Midbrain (tissue), 1 donor: ENCODE measurements at places on chromosomes 4 and X.

- no peak for DNase-seq
These were observed 5.4 kb upstream of the USP46 start for GRCh38 chr4:52664479-52664878.

DNA sequence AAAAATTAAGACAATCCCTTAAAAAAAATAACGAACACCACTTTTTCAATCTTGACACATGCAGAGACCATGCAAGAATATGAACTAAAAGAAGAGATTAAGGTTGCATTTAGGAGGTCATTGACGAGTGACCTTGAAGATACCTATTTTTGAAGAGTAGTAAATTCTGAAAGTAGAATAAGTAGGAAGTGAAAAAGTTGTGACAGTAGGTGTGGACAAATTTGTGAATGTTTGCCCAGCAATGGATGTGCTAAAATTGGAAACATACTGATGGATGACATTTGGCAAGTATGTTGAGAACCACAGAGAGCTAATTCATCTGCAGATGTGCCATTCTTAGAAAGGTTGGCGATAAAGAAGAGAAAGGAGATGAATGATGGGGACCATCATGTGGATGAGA lies 213.7 kb upstream of the VCX3A start:
- no peak for DNase-seq

DNA sequence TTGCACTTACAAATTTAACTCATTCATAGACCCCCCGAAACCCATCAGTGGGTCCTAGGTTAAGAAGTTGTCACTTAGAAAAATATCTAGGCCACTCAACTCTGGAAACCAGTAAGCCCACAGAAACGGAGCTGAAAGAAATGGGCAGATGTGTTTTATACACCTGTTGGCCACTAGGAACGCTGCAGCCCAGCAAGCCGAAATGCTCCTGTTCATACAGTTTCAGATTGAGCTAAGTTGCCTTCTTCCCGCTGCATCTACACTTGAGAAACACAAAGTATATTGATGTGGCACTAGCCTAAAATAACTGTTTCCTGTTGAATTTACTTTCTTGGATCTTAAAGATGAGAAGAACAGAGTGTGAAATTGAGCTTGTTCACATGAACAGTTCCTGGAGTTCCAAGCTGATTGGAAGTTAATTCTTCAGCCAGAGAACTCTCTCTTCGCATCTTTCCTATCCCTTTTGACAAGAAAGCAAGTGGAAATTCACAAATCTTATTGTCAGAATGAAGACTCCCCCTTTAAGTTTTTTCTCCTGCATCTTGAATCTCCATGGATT lies 174.1 kb downstream of the RBMX2 start:
- DNase-seq: peak; percentile 41

DNA sequence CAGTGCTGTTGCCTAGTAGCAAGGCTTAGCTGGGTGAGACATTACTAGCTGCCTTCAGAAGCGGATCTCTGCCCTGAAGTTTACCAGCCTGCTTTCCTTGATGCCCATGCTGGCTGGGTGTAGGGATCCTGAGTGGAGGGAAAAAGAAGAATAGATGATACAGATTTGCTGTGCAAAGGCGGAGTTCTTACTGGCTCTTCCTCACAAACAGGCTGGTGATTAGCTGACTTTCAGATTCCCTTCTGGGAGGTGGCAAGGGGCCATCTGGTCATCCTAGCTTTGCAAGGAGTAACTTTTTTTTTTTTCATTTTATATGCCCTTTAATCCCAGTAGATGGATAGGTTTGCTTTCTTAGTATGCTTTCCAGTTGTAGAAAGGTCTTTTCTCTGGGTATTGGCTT lies 44.8 kb downstream of the SMARCA5 start:
- DNase-seq: no peak

DNA sequence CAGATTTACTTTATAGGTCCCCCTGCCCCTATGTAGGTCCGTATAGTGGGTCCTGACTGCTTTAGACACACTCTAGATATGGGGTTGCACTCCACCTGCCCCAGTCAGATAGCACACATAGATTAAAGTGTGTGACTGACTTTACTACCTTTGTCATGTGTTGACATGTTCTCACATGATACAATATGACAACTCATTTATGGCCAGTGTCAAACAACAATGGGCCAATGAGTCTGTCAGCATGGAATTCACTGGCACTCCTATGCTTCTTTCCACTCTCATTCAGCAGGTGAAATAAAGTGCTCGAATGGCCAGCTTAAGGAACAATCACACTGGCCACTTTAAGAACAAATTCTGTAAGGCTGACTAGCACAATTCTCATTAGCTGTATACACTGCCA lies 23.8 kb upstream of the FMR1NB start:
- no peak for DNase-seq

DNA sequence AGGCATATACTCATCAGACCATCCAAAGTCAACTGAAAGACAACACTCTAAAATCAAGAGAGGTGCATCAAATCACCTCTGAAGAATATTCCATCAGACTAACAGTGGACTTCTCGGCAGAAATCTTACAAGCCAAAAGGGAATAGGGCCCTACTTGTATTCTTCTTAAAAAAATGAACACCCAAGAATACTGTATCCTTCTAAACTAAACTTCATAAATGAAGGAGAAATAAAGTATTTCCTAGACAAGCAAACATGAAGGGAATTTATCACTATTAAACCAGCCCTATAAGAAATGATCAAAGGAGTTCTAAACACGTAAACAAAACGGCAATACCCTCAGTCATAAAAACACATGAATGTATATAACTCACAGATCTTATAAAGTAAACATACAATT lies 141.2 kb downstream of the CXXC4 start:
- no peak for DNase-seq

DNA sequence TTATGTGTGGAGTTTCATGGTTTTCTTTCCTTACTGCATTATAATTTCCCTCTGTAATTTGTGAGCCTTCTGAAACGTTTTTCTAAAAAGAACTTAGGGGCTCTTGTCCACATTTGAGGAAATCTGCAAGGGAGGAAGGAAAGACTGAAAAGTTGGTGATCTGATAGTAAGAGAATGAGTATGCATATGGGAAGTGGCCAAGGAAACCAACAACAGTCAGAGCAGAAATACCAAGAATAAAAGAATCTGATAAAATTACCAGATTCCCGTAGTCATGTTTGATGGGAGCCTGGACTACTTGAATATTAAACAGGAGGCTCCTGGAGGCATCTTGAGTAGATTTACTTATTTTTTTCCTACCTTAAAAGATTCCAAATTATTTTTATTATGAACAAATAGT lies 50.1 kb downstream of the MEPE start:
- no peak for DNase-seq

- DNase-seq: no peak
These were observed 311.3 kb upstream of the EMCN start for GRCh38 chr4:100828986-100829685.

DNA sequence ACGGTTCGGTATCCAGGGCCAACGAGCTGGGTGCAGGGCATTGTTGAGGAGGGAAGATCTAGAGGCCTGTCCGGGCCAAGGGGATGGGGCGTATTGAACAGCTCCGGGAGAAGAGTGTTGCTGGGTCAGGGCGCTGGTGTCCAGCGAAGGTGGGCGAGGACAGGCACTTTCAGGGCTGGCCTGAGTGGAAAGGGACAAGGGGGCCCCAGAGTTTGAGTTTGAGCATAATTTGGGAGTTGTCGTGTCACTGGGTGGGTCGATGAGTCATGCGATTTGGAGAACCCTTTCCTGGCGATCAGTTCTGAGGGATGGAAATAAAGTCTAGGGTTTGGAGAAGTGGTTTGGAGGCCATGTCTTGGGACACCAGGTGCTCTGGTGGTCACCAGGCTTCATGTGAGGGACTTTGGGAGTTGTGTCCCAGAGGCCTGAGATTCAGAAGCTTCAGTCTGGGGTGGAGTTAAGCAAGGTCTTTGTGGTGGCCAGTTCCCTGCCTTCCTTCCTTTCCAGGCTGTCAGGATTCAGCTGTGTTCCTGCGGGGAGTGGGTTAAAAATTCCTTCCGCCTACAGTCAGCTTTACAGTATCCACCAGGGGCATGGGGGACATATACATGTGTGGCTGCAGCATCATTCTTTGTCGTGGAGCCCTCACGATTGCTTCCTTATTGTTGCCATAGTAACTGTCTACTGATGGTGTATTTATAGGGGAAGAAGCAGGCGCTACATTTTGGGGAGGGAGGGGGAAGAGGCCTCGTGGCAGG lies 504 bp downstream of the PRRG3 start:
- DNase-seq: no peak

GRCh38 chrX:8803326-8803725 lies 2.1 kb upstream of the FAM9A start:
- DNase-seq: no peak

- peak; percentile 55 for DNase-seq
These were observed 1890.7 kb upstream of the PCDH10 start for GRCh38 chr4:131258361-131258760.

DNA sequence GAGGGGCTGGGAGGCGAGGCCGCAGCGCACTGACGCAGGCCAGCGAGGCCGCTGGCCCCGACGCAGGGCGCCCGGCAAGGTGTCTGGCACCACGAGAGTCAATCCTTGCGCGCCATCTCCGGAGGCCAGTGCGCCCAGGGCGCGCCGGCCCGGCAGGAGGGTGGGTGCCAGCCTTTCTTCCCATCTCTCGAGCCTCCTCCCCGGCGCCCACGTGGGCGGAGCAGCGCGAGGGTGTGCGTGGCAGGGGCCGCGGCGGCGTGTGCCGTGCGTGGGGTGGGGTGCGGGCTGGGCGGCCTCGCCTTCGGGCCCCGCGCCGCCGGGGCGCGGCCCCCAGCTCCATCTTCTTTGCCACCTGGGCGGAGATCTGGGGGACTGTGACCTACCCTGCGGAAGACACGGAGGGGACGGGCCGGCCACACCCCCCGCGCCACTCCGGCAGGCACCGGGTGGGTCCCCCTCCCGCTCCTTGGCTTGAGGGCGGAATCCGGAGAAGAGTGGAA lies 877 bp downstream of the JAKMIP1 start:
- DNase-seq: no peak

DNA sequence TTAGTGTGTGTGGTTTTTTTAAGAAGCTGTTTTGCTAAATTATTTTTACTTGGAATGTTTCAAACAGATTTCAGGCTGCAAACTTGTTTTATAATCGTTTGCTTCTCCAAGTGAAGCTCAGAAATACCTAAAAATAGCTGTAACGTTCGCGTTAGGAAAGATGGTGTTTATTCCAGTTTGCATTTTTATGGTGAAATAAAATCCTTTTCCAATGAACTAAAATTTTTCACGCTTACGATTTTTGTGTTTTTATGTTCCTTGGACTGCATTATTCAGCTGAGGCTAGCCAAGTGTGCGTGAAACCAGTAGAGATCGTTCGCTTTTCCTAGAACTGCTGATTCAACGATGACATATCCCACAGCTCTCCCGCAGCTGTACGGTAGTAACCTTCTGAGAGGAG lies 10.9 kb downstream of the AKAP17A start:
- DNase-seq: no peak

- no peak for DNase-seq
These were observed 49.7 kb downstream of the TMEM156 start for GRCh38 chr4:38982361-38983095.

DNA sequence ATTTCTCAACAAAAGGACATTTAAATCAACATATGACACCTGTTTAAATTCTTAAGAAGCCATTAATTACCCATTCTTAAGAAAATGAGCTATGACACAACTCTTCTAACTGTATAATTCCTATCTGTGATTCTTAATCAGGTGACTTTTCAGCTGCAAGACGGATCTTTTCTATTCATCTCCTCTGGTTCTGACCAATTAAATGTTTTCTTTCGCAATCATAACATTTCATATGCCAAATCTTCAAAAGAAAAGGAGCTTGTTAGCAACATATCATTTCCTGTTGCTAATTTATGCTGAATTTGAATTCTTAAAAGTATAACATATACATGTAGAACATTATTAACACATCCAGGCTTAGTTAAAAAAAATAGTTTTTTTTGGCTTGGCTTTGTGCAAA lies 62.5 kb downstream of the SEL1L3 start:
- no peak for DNase-seq

- no peak for DNase-seq
These were observed 101.4 kb downstream of the GLRA2 start for GRCh38 chrX:14630733-14631132.

- DNase-seq: no peak
These were observed 94.5 kb downstream of the ABLIM2 start for GRCh38 chr4:8063974-8064563.

- DNase-seq: no peak
These were observed 143.5 kb downstream of the MGST2 start for GRCh38 chr4:139808808-139809756.

DNA sequence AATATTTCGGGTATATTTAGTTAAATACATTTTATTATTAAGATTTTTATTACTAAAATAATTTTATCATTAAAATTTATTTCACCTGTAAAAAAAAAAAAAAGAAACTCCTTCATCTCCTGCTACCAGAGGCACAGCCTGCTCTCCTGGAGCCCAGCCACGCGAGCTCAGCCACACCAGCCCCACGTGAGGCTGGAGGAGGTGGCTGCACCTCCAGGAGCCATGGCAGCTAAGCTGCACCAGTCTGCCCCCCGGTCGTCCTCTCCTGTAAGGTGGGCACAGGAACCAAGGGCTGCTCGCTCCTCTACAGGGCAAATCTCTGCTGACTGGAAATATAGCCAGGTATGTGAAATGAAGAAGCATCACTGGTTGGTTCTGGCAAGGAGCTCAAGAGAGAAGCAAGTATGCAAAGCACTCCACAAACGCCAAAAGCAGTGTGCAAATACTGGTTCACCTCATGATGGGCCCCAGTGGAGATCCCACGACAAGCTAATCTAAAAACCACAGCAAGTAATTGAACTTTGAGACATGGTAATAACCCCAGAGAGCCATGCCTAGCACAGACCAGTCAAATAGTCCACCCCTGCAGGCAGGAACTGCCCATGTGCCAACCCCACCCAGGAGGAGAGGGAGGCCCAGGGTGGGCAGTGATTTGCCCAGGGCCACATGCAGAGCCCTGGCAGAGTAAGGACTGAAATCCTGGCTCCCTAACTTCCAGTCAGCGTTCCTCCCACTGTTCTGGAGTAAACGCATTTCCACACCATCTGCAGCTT lies 90.1 kb downstream of the WFS1 start:
- DNase-seq: no peak

GRCh38 chr4:140556372-140557085 lies 12.2 kb downstream of the UCP1 start:
- DNase-seq: no peak

DNA sequence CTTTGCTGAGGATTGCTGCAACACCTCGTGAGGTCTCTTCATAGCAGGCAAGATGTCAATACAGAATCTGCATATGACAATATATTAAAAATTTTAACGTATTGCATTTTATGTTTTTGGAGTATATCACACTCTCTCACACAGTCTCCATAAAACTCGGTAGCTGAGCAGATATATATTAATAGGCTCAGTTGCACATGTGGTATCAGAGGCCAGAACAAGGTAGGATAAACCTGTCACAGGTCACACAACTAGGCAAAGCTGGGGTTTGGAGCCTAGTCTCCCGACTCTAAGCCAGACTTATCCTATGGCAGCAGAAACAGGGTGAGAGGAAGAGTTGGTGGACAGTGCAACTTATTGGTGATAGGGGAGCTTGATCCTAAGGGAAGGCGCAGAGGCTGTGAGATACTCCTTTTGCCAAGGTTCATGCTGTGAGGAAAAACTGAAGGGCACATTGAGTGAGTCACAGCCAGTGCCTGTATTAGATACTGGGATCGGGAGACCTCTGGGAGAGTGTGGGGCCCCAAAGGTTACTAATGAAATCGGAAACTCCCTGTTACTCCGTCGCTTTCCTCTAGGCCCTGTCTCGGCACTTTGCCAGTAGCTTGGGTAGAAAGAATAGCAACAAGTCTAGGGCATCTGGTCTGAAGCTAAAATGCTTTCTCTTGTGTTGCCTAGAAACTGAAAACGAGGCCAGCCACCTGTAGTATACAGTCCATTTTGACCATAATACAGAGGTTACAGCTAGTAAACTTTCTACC lies 195.7 kb downstream of the ARHGAP10 start:
- DNase-seq: no peak

GRCh38 chr4:164442180-164442579 lies 311.8 kb upstream of the SMIM31 start:
- no peak for DNase-seq
